ENCODE measurements at places on chromosomes 7 and 10.

- DNase-seq, result peak; percentile 24
These were observed 71.7 kb upstream of the TMEM106B start for GRCh38 chr7:12139416-12139815.

DNA sequence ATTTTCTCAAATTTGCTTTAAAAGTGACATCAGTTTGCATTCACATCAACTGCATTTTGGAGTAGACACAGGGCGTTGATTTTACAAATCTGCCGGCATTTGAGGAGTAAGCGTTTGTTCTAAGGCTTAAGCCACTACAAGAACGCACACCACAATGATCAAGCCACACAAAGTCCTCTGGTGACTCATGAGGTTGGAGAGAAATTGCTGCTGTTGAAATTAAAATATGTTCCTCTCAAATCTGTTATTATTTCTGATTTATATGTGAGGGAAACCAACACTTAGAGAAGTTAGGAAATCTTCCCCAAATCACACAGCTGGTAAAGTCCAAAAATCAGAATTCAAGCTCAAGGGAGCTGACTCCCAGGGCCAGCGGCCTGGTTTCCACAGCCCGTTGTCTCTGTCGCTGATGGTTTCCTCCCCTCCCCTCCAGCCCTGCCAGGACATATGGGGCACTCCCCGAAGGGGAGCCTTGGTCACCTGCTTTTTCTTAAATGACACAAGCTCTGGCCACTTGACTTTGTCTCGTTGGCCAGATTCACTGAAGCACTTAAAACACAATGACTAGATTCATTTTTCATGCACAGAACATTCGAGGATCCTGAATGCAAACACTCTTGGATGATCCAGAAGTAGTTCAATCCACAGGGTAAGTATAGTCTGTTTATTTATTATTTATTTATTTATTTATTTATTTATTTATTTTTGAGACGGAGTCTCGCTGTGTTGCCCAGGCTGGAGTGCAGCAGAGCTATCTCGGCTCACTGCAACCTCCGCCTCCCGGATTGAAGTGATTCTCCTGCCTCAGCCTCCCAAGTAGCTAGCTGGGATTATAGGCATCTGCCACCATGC, 29.2 kb upstream of the KLF6 start:
- peak; percentile 51 for DNase-seq

GRCh38 chr7:155380221-155380861, 77.6 kb upstream of the EN2 start:
- peak; percentile 76 for DNase-seq

DNA sequence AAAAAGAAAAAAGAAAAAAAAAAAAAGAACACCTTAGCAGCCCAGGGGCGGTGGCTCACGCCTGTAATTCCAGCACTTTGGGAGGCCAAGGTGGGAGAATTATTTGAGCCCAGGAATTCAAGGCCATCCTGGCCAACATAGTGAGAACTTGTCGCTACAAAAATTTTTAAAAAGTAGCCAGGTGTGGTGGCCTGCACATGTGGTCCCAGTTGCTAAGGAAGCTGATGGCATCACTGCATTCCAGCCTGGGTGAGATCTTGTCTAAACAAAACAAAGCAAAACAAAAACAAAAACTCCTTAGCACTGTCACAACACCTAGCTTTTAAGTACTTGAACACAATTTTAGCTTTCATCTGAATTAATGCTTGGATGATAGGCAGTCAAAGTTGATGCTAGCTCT, 86.3 kb upstream of the MKLN1 start:
- peak; percentile 15 for DNase-seq

DNA sequence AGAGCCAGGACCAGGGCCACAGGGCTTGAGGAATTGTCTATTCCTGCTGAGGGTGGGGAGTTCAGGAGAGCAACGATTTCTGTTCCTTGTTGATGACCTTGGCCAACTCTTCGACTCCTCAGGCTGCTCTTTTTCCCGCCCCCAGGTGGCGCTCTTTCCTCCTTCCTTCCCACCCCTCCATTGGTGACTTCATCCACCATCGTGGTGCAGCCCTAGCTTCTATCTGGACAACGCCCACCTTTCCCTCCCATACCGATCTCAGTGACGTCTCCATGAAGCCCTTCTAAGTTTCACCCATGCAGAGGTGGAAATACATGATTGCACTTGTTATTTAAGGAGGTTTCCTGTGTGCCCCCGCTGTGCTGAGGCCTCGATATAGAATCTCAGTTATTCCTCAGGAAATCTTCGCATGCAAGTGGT, 22.1 kb upstream of the CARD11 start:
- DNase-seq, result peak; percentile 25

GRCh38 chr7:16028636-16029035, 342.2 kb upstream of the MEOX2 start:
- no peak for DNase-seq

GRCh38 chr7:173209-173918, 19.0 kb upstream of the FAM20C start:
- no peak for DNase-seq

GRCh38 chr10:18683427-18683826, 24.2 kb downstream of the ARL5B start:
- DNase-seq, result peak; percentile 72

GRCh38 chr10:61919646-61920215, 18.2 kb downstream of the ARID5B start:
- no peak for DNase-seq

DNA sequence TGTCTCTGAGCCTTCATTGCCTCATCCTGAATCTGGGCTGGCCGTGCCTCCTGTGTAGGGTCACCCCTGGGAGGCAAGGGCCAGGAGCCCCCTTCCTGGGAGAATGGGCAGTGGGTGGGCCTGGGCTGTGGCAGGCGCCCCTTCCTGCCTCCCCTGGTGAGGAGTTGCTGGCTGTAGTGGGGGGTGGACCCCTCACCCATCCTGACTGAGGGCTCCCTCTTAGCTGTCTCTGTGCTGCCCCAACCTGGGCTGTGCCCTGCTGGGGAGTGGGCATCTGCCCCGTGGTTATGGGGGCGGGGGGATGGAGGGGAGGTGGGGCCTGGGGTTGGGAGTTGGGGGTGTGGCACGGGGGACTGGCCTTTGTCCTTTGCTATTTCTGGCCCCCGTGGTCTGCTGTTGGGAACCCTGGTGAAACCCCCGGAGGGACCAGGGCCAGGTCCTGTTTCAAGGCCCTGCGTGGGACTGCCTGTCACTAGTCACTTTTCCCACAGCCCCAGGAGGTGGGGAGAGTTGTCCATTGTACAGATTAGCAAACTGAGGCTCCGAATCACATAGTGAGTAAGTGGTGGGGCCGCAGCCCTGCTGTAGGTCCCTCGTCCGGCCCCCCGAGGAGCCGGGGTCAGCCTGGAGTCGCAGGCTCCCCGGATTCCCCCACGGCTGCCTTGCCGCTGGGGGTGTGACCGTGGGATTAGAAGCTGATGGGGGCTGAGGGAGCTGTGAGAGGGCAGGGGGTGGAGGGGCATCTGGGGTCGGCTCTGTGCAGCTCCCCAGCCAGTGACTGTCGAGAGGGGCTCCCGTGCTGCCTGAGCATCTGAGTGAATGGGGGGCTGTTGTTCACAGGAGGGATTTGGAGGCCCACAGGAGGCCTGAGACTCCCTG, 2.7 kb downstream of the TTYH3 start:
- DNase-seq, result no peak

- DNase-seq, result peak; percentile 86
These were observed 59.9 kb downstream of the MAP3K8 start for GRCh38 chr10:30493609-30494530.

DNA sequence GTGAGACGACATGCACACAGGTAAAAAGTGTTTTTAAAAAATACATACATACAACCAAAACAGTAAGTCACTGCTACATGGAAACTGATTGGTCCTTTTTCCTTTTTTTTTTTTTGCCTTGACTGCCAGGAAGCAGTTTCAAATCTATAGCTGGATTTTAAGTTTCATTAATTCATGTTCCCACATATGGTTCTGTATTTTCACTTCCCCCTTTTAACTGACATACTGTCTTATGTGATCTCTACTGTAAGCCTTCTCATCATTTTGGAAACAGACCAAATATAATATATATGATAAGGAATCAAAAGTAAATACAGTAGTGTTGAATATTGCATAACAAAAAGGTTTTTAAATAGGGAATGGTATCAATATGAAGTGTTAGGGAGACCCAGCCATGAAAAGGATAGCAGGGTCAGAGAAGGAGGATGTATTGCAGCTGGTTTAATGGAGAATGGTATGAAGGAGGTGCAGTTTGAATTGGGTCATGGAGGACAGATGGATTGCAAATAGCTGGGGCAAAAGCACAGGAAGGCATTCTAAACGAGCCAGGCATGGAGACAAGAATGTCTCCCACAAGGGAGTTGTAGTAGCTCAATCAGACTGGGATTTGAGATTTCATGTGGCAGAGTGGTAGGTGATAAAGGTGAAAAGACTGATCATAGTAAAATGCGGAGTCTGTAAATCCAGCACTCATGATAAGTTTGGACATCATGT, 5.4 kb downstream of the CAV1 start:
- DNase-seq, result no peak

DNA sequence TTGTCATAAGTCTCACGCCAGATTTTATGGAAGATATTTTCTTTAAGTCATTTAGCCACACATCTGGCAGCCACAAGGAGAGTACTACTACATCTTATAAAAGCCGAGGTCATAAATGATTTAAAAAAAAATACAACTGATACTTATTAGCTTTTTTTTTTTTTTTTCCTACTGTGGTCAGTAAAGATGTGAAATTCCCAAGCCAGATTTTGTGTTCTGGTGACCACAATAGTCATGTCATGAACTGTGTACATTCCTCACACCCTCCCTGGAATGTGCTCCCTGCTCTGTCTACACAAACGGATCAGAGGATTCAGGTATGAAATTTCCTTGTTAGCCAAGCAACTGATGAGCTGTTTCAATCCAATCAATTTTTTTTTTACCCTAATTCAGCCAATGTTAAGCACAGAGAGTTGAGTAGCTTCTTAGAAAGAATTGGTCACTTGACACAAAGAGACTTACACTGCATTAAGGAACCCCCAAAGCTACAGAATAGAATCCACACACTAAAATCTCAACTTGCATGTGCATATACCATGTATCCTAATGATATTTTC, 54.7 kb downstream of the CHRM2 start:
- DNase-seq, result no peak

DNA sequence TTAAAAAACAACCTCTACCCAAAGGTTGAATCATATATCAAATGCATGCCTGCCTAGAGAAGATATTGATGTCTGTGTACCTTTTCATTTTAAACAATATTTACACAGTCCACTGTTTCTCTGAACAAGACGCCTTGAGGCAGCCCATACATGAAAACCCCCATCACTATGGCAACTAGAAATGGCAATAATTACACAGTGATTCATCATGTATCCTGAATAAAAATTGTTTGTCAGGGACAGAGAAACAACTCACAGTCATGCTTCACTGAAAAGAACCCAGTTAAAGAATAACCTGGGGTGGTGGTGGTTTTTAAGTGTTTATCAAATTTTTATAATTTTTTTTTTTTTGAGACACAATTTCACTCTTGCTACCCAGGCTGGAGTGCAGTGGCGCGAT, 19.7 kb downstream of the DNAJC12 start:
- peak; percentile 86 for DNase-seq

DNA sequence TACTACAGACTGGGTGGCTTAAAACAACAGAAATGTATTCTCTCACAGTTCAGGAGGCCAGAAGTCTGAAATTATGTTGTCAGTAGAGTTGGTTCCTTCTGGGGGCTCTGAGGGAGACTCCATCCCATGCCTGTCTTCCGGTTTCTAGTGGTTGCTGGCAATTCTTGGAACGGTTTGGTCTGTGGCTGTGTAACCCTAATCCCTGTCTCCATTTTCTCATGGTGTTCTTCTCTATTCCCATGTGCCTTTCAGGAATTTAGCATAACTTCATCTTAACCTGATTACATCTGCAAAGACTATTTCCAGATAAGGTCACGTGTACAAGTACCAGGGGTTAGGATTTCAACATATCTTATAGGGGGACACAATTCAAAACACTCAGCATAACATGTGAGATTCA, 73.2 kb downstream of the FAM241B start:
- DNase-seq, result no peak
